Gastrocnemius medialis (tissue), 4 donors: ENCODE measurements at places on chromosomes 16 and 17. TPM values are rescaled to one million over a fixed set of nuclear protein-coding genes. Genes with fewer than 3 reads are reported as not detected.
A peak's percentile ranks its signal among the peaks of the same experiment; 100 is the strongest.

DNA sequence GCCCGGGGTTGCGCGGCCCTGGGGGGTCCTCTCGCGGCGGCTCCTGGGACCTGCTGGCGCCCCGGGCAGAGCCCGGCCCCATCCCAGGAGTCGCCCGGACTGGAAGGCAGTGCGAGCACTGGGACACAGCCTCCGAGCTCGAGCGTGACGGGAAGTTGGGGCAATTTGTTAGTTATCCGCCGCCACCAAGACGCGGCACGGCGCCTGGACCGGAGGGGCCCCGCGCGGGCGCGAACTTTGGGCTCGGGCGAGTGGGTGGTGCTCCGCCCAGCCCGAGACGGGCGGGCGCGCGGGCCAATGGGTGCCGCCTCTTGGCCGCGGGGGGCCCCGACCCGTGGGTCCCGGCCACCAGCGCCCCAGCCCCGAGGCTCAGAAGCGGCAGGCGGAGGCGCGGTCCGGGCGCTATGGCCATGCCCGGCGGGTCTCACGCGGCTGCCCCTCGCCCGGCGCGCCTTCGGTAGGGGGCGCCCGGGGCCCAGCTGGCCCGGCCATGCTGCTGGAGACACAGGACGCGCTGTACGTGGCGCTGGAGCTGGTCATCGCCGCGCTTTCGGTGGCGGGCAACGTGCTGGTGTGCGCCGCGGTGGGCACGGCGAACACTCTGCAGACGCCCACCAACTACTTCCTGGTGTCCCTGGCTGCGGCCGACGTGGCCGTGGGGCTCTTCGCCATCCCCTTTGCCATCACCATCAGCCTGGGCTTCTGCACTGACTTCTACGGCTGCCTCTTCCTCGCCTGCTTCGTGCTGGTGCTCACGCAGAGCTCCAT, at the start of gene ADORA2B:
TSS of gene ADORA2B (plus strand) at position 372 of the 768 bp plus-strand sequence. CDS start at position 491, 119 bp downstream.
- DNase-seq = no peak

DNA sequence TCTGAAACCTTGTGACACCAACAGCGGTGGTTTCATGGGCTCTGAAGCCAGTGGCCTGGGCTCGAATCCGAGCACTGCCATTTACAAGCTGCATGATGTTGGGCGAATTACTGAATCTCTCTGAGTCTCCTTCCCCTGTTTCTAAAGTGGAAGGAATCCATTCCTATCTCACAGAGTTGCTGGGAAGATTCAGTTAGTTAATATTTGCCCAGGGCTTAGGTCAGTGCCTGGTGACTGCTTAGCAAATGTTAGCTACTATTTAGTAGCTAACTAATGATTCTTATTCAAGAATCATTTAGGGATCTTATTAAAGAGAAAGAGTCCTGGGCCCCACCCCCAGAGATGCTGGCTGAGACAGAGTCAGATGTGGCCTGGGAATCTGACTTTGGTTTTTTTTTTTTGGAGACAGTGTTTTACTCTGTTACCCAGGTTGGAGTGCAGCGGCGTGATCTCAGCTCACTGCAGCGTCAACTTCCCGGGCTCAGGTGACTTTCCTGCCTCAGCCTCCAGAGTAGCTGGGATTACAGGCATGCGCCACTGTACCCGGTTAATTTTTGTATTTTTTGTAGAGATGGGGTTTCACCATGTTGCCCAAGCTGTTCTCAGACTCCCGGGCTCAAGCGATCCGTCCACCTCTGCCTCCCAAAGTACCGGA, 33.6 kb upstream of the RAI1 start:
- DNase-seq = no peak

DNA sequence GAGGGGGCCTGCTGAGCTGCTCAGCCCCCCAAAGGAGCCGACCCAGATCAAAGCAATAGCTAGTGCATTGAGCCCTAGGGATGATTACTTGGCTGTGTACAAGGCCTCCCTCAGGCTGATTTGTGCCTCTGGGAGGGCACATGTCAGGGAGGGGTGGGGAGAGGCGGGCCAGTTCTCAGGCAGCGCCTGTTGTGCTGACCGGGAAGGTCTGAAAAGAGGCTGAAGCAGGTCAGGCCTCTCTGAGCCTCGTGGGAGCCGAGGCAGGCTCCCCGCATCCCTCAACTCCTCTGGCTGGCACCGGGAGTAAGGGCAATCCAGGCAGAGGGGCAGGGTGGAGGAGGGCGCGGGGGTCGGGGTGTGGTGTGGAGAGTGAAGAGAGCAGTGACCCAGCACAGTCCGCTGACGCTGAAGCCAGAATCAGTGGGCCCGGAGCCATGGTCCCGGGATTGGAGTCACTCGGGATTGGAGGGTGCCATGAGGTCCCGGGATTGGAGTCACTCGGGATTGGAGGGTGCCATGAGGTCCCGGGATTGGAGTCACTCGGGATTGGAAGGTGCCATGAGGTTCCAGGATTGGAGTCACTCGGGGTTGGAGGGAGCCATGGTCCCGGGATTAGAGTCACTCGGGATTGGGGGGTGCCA, 3.0 kb downstream of the DCXR start:
- DNase-seq = no peak

GRCh38 chr17:80035937-80036714, at the start of gene CCDC40:
Gene CCDC40, plus strand, starts transcription at chr17:80036642. Its CDS starts 21 bp downstream, at chr17:80036663.
- DNase-seq = peak; percentile 67

DNA sequence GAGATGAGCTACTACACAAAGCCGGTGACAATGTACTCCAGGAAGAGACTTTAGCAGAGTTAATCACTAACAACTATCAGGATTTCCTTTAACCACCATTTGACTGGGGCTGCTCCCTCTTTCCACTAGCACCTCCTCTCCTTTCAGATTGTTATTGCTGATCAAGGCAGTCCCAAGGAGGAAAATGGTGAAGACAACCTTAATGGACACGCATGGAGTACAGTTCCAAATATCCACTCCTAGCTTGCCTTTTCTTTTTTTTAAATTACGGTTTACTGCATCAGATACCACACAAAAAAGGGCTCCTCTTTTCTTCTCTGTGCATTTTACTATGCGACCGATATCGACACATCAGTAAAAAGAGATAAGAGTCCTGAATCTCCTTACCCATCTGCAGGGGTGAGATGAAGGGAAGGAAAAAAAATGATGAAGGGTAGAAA, 30.9 kb downstream of the FAM222B start:
- DNase-seq = no peak

- no peak for DNase-seq
Observed at GRCh38 chr16:89187770-89188392, 12.5 kb downstream of the SLC22A31 start.

GRCh38 chr16:87474566-87474996, 18.2 kb downstream of the ZCCHC14 start:
- DNase-seq = no peak

GRCh38 chr17:82489117-82489516, 30.4 kb upstream of the FOXK2 start:
- DNase-seq = peak; percentile 54

GRCh38 chr16:89556750-89557689, 3.5 kb upstream of the RPL13 start:
- DNase-seq = peak; percentile 75

- DNase-seq = no peak
Observed at GRCh38 chr17:36133602-36134236, 30.1 kb downstream of the CCL4 start.

DNA sequence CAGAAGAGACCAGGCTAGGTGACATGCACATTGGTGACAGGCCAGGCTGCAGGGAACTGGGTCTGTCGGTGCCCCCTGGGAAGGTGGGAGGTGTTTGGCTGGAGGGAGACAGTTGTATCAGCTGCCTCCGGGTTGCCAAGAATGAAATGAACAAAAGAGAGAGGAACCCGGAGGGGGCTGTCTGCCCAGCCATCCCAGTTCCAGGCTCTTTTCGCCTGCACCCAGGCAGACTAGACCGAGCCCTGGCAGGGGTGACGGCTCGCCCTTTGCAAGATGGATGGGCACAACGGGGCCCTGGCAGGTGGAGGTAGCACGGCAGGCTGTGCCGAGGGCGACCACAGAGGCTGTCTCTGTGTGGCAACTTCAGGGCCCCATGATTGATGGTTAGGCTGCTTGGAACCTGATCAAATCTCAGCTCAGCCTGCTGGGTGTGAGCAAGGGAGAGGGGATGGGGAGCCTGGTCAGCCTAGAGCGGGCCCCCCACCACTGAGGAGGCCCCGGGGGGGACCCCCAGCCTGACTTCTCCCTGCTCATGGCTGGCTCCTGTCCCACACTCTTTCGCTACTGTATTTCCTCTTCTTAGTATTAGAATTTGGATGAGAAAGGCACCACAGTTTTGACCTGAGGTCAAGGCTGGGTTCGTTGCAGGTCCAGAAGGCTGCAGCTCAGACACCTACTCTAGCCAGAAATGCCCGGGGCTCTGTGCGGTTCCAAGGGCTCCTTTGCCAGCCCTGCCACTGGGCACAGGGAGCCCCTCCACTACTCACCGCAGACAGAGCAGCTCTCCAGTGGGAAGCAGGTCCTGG, 118.9 kb upstream of the CHMP6 start:
- peak; percentile 25 for DNase-seq

GRCh38 chr16:30407804-30408534, 563 bp downstream of the ZNF771 start:
- no peak for DNase-seq

DNA sequence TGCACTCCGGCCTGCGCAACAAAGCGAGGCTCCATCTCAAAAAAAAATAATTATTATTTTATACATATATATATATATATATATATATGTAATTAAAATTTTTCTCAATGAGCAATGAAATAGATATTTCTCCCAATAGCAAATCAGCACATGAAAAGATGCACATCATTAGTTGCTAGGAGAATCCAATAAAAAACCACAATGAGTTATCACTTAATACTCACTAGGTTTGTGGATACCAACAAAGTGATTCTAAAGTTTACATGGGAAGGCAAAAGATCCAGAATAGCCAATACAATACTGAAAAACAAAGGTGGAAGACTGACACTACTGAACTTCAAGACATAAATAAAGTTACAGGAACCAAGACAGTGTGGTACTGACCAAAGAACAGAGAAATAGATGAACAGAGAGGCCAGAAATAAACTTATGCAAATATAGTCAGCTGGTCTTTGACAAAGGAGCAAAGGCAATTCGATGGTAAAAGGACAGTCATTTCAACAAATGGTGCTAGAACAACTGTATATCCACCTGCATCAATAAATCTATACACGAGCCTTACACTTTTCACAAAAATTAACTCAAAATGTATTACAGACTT, 13.6 kb downstream of the SMG6 start:
- no peak for DNase-seq

- DNase-seq = no peak
Observed at GRCh38 chr17:21075739-21076085, 32.9 kb upstream of the USP22 start.

- peak; percentile 78 for DNase-seq
Observed at GRCh38 chr17:2214047-2214928, 89.3 kb downstream of the SMG6 start.

DNA sequence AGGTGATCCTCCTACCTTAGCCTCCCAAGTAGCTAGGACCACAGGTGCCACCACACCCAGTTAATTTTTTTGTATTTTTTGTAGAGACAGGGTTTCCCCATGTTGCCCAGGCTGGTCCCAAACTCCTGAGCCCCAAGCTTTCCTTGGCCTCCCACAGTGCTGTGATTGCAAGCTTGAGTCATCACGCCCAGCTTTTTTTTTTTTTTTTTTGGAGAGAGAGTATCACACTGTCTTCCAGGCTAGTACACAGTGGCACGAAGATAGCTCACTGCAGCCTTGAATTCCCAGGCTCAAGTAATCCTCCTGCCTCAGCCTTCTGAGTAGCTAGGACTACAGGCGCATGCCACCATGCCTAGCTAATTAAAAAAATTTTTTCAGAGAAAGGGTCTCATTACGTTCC, 27.2 kb downstream of the HEATR9 start:
- DNase-seq = no peak

GRCh38 chr16:89505204-89506112, 2.7 kb upstream of the SPG7 start:
- peak; percentile 80 for DNase-seq

GRCh38 chr17:72984145-72984925, 108.2 kb downstream of the SLC39A11 start:
- no peak for DNase-seq

- DNase-seq = no peak
Observed at GRCh38 chr17:3905017-3905520, 11.2 kb downstream of the P2RX1 start.

GRCh38 chr16:55678161-55678821, 22.5 kb downstream of the SLC6A2 start:
- DNase-seq = no peak

DNA sequence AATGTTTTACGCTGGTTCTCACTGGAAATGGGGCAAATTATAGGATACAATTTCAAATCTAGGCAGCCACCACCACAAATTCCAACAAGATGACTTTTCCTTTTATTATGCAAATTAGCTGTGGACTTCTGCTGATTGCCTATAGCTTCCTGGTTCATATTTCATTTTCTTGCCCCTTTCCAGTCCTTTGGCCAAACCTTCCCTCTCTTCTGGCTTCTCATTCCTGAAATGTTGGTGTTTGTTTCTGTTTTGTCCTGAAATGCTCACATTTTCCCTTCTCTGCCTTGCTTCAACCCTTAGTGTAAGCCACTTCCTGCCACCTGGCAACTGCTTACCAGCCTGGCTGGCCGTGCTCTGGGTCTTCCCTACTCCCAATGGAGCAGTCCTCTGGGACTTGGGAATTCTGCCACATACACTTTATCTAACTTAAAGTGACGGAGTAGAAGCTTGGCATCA, 14.0 kb downstream of the PRSS54 start:
- DNase-seq = no peak

- DNase-seq = no peak
Observed at GRCh38 chr17:62966426-62967204, 580 bp downstream of the TANC2 start.

GRCh38 chr17:66730461-66730923, 104.4 kb upstream of the CACNG5 start:
- DNase-seq = no peak

DNA sequence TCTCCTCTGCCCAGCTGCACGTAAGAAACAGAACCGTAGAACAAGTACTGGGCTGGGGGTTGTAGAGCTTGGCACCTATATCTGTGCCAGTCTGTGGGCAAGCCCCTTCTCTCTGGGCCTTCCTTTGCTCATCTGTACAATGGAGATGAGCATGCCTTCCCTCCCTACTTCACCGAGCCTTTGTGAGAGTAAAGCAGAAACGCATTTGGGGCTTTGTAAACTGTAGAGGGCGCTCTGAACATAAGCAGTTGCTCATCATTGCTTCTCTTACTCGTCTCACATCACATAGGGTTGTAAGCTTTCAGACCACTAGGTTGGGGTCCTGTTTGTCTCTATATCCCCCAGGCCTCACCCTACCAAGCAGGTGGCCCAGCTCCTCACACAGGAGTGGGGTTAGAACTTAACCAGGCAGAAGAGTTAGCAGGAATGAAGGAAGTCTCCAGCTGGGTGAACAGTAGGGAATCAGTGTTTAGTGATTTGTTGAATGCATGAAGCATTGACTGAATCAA, 15.1 kb downstream of the SAMD14 start:
- no peak for DNase-seq

- no peak for DNase-seq
Observed at GRCh38 chr17:9331279-9332131, 244.1 kb downstream of the STX8 start.

GRCh38 chr16:7513429-7513828, 180.8 kb downstream of the RBFOX1 start:
- DNase-seq = no peak

Gene KRT25
- total RNA-seq = not detected

Gene GAST
- not detected for total RNA-seq

Gene PRRT2
- not detected for total RNA-seq

Gene KRT31
- 1.1 TPM for total RNA-seq

Gene RCVRN
- total RNA-seq = not detected

Gene ALOXE3
- not detected for total RNA-seq

Gene ZSCAN10
- total RNA-seq = not detected
